ENCODE measurements at places on chromosomes 7 and 10.
A peak's percentile ranks its signal among the peaks of the same experiment; 100 is the strongest.

DNA sequence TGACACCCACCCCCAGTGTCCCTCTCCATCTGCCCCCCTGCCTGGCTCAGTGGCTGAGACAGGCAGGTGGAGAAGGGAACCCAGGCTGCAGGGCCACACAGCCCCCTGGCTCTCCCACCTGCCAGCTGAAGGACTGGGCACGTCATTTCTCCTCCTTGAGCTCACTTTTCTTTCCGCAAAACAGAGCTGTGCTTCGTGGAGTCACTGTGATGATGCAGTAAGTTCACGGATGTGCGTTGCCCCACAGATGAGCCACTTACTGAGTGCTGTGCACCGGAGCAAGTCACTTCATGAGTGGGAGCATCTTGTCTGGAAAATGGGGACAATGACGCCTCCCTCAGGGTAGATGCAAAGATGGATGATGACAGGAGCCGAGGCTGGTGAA lies 2.7 kb downstream of the OPN4 start:
- no peak for DNase-seq

DNA sequence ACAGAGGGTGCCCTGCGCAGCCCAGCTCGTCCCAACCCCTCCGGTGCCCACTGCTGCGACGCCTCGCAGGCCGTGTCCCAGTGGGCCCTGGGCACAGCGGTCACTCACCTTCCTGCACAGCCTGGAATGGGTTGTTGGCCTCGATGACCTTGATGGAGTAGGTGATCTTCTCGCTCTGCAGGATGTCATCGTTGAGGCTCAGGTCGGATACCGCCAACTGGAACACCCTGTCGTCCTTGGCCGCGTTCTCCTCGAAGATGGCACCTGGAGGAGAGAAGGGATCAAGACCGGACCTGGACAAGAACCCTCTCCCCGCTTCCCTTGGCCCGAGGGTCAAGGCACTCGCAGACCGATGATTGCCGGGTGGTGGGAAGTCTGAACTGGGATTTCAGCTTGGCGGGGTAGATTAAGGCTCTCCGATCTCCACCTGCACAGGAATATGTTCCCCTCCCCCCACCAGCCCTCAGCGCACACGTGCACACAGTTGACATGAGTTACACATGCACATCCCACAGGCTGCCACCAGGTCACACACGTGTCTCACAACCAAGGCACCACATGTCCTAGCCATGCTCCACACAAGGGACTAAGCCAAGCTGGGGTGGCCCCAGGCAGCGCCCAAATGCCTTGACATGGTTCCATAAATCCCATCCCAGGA lies 2.6 kb downstream of the GRID1 start:
- DNase-seq, result no peak

DNA sequence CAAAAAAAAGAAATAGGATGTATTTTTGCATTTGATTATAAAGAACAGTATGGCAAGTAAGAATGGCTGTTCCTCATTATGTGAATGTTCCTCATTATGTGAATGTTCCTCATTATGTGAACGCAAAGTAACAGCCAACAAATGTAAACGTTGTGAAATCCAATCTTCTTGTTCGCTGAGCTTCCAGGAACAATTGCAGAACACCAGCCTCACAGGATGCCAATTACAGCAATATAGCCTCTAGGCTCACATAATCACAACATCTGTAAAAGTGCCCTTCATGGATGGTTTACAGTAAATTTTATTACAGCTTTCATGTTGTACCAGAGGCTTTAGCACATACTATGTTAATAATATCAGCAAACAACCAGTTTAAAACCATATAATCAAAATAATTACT lies 71.6 kb downstream of the THSD7A start:
- peak; percentile 13 for DNase-seq

GRCh38 chr7:44284881-44285541 lies 40.4 kb downstream of the CAMK2B start:
- no peak for DNase-seq

- DNase-seq, result no peak
Observed at GRCh38 chr10:74792726-74793125, 33.7 kb upstream of the KAT6B start.

- no peak for DNase-seq
Observed at GRCh38 chr7:2037808-2038522, 194.8 kb downstream of the MAD1L1 start.

DNA sequence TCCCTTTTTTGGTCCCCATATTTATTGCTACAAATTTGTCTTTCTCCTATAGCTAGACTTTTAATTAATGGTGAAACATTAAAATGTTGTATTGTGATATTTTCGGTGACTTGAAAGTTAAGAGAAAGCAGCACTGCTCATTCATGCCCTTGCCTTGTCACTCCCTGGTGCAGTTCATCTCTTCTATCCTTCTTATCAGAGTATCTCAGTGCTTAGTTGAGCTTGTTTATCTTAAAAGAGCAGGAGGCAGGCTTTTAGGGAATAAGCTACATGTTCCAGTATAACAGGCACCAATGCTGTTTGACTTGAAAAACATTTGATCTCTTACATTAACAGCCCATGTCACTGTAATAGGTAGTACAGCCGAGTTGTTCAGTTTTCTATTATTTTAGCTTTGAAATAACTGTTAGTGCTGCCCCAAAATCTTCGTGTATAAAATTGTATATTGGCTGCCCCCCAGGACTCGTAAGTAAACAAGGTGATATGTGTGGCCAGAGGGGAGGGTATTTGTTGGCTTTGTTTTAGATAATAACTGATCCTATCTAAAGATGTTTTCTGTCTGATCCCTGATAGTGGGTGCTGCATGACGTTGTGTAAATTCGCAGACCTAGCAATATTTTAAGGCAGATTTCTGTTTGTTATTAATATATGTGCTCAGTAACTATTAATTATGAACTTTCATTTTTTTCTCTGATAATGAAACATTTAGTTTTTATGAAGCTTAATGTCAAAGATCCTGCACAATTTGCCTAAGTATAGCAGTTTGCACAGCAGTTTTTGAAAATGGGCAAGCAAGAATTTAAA lies 96.5 kb downstream of the BTRC start:
- DNase-seq, result no peak

GRCh38 chr7:27242555-27243339 lies at the start of gene EVX1:
Gene EVX1, plus strand, starts transcription at chr7:27242802. Its CDS starts 229 bp downstream, at chr7:27243031.
- no peak for DNase-seq

DNA sequence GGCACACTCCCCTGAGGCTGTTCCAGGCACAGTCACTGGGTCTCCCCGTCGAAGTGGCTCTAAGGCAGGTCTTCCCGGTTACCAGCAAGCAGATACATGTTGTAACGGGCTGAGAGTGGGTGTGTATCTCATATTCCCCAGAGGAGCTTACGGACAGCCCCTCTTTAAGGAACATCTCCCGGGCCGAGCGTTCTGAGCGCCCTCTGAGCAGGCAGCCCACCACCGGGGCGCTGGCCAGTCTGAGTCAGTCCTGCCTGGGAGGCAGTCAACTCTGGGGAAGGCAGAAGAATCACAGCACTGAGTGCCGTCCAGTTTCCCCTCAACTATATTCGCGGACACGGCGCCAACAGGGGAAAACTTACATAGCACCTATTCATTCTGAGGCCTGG lies 117.4 kb downstream of the LHPP start:
- DNase-seq, result no peak

- DNase-seq, result peak; percentile 7
Observed at GRCh38 chr7:105493923-105494315, 28.2 kb downstream of the PUS7 start.

- no peak for DNase-seq
Observed at GRCh38 chr10:4755286-4755989, 70.6 kb upstream of the AKR1E2 start.

DNA sequence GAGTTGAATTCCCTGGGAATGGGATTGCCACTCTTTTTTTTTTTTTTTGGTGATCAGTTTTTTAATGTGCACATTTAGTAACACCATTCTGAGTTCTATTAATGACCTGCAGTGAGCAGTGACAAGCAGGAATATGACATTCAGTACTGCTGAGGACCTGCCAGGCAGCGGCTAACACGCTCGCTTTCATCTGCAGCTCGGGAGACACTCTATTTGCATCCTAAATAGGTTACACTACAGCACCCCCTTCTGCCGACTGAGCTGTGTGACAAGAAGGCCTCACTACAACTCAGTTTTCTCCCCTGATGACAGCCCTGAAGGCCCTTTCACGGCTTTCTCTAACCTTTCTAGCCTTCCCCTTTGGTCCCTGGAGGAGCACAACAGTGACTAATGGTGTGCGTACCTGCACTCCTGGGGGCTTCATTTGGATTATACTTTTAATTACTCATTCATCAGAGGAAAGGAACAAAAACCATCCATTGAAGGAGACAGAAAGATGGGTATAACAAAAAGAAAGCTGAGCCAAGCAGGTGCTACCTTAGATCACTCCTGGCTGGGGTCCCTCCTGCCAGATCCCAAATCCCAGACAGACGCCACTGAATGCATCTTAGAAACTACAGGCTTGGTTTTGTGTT lies 872.4 kb downstream of the LRMDA start:
- peak; percentile 89 for DNase-seq

DNA sequence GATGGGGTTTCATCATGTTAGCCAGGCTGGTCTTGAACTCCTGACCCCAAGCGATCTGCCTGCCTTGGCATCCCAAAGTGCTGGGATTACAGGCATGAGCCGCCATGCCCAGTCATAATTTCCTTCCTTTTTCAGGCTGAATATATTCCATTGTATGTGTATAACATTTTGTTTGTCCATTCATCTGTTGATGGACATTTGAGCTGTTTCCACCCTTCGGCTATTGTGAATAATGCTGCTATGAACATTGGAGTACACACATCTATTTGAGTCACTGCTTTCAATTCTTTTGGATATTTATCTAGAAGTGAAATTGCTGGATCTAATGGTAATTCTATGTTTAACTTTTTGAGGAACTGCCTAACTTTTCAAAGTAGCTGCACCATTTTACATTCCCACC lies 34.6 kb downstream of the TLX1 start:
- DNase-seq, result no peak
